ENCODE measurements at places on chromosomes 2 and 18.

GRCh38 chr2:21774691-21775368 is 651.1 kb downstream of the TDRD15 start:
- no peak for DNase-seq

DNA sequence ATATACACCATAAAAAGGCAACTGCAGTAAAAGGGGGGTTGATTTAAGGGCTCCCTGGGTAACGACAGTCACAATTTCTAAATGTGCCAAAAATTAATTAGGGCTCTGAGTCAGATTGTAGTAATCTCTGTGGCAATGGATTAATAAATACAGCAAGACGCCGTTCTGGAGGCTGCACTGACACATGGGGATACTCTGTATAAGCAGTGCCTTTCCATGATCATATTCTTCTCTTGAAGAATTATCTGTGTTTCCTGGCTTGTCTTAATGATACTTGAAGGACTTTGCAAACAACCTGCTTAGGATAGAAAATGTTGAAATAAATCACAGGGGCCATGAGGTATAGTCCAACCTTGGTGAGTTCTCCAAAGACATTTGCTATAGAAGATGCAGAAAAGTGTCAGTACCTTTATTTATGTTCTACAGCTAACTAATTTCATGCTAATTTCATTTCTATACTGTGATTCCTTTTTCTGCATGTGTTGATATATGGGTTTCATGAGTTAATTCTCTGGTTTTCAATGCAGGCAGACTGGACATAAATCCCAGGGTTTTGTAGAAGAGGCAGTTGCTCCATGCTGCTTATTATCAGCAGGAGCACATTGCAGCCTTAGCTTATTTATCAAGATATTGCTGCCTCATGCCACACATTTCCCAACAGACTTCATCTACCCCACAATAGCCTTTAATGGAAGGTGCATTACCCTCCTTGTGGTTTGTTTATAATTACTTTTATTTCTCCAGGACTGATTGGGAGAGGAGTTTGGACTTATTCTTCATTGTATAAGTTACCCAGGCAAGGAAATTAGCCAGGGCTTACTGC is 54.8 kb downstream of the HNMT start:
- no peak for DNase-seq

DNA sequence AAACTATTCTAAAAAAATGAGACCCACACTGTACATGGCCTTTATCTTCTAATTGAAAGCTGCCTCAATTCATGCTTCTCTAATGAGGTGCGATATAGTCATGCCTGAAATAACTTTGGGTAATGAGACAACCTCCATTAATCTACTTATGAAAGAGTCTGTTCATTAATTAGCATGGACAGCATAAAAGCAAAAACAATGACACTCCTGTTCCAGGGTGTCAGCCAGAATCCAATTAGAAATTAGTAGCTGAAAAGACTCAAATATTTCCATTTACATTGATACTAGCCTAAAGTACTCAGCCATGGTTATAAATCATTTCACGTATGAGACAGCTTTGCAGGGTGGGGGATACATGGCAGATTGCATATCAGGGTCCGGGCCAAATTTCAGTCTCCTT is 288.7 kb downstream of the AKAIN1 start:
- no peak for DNase-seq

DNA sequence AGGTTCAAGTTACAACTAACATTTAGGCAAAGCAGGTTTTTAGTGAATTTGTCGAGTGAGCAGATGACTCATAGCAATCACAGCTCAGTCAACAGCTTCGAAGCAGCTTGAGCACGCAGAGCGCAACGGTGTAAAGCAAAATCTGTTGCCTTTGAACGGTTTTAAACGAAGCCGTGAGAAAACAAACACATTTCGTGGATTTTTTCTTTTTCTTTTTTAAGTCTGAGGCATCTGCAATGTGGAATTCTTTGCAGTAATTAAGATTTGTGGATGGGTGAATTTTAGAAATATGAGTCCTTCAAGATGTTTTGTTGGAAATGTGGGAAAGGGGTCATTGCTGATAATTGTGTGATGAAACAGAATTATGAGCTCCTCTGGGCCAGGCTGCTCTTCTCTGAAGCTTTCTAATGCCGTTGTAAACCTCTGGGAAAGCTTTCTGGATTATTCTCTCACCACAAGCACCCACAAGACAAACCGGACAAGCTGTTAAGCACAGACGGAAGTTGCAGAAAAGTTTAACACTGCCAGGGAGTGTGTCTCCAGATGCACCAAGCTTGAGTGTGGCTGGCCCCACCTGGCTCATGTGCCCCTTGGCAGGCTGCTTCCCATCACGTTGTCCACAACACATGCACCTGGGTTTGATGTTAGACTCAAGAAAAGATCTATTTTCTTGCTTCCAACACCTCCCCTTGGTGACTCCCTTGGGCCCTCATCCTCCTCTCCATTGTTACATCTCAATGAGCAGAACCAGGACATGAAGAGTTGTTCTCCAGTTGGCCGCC is 224.7 kb downstream of the ACKR3 start:
- no peak for DNase-seq

DNA sequence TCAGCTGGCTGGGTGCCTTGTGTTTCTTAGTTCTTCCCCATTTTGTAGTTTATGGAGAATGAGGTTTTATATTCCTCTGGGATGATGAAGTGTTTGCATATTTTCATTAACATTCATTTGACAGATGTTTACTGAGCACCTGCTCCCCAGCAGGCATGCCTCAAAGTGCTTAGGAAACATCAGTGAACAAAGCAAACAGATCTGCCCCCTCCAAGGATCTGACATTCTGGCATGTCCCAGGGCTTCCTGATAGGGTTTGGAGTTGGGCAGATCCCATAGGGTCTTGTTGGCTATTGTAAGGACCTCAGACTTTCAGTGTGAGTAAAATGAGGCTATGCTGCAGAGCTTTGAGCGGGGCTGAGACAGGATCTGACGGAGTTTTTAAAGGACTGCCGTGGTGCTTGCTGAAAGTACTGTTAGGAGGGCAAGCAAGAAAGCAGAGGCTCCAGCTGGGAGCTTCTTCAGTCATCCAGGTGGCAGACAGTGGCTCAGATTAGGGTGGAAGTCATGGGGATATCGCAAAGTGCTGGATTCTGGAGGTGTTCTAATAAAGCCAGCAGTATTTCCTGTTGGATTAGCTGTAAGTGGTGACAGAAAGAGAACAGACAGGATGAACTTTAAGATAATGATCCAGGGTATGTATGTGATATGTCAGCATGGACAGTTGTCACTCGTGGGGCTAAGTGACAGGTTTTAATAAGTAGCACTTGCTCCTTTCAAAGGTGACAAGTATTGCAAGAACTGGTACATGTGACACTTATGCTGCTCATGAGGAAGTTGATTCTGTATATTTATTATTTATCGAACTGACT is 11.3 kb upstream of the IAH1 start:
- DNase-seq: no peak

All from right kidney (tissue), 9 donors.